ENCODE measurements at places on chromosomes 1 and 21. TPM values are rescaled to one million over a fixed set of nuclear protein-coding genes. Genes with fewer than 3 reads are reported as not detected.

DNA sequence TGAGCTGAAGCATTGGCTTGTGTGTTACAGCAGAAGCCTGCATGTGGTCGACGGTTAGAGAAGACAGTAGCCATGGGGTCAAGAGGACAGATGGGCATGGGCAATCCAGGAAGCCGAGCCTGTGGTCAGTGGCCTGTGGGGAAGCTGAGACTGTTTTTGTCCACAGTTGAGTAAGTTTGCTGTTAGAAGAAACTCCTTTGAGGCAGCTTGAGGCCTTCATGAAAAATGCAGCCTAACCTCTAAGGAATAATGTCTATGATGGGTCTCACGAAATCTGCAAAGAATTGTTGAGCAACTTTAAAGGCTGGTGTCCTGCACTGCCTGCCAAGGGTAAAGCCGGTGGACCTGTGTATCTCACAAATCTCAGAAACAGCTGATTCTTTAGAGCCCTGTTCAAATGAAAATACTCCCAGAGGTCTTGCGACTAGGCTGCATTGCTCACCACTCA is 322.4 kb downstream of the SETD4 start:
- no peak overlapping the region for H3K4me3 ChIP-seq
- H3K4me1 ChIP-seq: peaks cover 33% of the 10 kb centered on the region
- H3K27me3 ChIP-seq: no peaks in the 10 kb centered on the region
- DNase-seq: no peak
- peak overlapping the region; percentile 71 for H3K27ac ChIP-seq

GRCh38 chr1:37453647-37454046 is 20.7 kb upstream of the ZC3H12A start:
- H3K27me3 ChIP-seq: no peaks in the 10 kb centered on the region
- no peaks in the 10 kb centered on the region for H3K36me3 ChIP-seq
- no peak overlapping the region for H3K4me3 ChIP-seq
- peaks cover 5% of the 10 kb centered on the region for H3K4me1 ChIP-seq
- no peak overlapping the region for H3K27ac ChIP-seq
- DNase-seq: no peak

- H3K27ac ChIP-seq: peak overlapping the region; percentile 98
- H3K27me3 ChIP-seq: no peaks in the 10 kb centered on the region
These were observed 42.4 kb upstream of the ROR1 start for GRCh38 chr1:63731117-63732043.

- no peak overlapping the region for H3K27ac ChIP-seq
- DNase-seq: no peak
- no peaks in the 10 kb centered on the region for H3K4me1 ChIP-seq
- no peaks in the 10 kb centered on the region for H3K27me3 ChIP-seq
- H3K4me3 ChIP-seq: no peak overlapping the region
These were observed 28.5 kb upstream of the HYI start for GRCh38 chr1:43482215-43482614.

DNA sequence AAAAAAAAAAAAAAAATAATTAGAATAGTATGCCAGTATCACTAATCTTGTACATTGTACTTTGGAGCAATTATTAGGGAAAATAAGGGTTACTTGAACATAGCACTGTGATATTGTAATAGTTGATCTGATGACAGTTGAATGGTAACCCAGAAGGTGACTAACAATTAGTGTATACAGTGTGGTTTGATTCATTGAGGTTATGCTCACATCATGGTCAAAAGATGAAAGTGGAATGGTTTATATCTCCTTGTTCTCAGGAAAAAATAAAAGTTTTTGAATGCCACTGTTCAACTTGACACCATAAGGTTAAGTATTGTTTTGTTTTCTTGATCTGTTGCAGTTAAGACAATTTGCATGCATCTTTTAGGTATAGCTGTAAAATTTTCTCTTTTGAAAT is 87.0 kb downstream of the GPR52 start:
- no peak overlapping the region for H3K27ac ChIP-seq
- H3K36me3 ChIP-seq: no peaks in the 10 kb centered on the region
- H3K4me3 ChIP-seq: no peak overlapping the region
- H3K27me3 ChIP-seq: no peaks in the 10 kb centered on the region
- no peaks in the 10 kb centered on the region for H3K4me1 ChIP-seq

- H3K27ac ChIP-seq: no peak overlapping the region
- no peaks in the 10 kb centered on the region for H3K4me1 ChIP-seq
- no peaks in the 10 kb centered on the region for H3K27me3 ChIP-seq
- H3K36me3 ChIP-seq: peaks cover 17% of the 10 kb centered on the region
These were observed 45.2 kb downstream of the RPS6KA1 start for GRCh38 chr1:26574719-26575251.

- no peaks in the 10 kb centered on the region for H3K27me3 ChIP-seq
- H3K27ac ChIP-seq: no peak overlapping the region
- H3K4me1 ChIP-seq: 0 out of 2 replicates have a peak, but pooled peaks cover 4% of the 10 kb centered on the region
- H3K4me3 ChIP-seq: no peak overlapping the region
These were observed 443.8 kb upstream of the USP24 start for GRCh38 chr1:55658917-55659316.

- peaks cover 35% of the 10 kb centered on the region for H3K4me1 ChIP-seq
- DNase-seq: no peak
- H3K27me3 ChIP-seq: no peaks in the 10 kb centered on the region
- H3K4me3 ChIP-seq: no peak overlapping the region
- no peak overlapping the region for H3K27ac ChIP-seq
These were observed 2.7 kb downstream of the HIVEP3 start for GRCh38 chr1:41915786-41916571.

Gene NUDT4B
- 8.8 TPM for total RNA-seq

Gene NR0B2
- total RNA-seq: not detected

Gene ANGPTL1
- total RNA-seq: 0.13 TPM

Data from SJSA1 (cell line).